ENCODE measurements at places on chromosomes 12 and 14.

GRCh38 chr12:130339951-130340350, 2.3 kb downstream of the PIWIL1 start:
- no peak for DNase-seq

- DNase-seq = no peak
These were observed 14.4 kb downstream of the ART4 start for GRCh38 chr12:14828892-14829291.

DNA sequence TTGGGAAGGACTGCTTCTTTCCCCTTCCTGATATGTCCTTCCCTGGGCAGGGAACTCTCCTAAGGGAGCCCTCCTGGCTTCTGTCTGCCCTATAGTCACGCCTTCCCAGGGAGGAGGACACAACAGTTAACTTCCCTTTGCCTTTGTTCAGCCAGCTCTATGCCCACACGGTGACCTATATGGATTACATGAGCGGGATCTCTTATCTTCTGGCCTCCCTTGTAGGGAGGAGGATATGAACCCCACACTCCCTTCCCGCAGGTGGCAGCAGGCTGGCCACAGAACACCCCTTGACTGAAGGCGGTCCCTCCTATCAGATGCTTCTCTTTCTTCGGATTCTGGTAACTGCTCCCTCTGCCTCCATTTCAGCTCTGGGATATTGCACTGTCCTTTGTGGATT, 135.6 kb upstream of the MAX start:
- no peak for DNase-seq

DNA sequence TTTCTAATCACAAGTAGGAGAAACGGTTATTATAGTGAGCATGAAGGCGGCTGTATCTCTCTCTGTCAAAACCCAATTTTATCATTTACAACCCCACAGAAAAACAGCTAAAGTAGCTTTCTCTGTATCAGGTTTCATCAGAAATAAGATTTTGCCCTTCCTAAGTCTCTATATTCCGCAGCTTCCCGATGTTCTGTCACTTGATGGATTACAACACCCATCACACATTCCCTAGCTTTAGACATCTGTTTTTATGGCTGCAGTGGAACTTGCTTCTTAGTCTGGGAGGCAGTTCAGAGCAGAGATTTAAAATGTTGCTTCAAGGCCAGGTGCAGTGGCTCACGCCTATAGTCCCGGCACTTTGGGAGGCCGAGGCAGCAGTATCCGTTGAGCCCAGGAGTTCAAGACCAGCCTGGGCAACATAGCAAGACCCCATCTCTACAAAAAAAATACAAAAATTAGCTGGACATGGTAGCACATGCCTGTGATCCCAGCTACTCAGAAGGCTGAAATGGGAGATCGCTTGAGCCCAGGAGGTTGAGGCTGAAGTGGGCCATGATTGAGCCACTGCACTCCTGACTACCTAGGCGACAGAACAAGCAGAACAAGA, 27.6 kb upstream of the FOXN3 start:
- DNase-seq = peak; percentile 60

DNA sequence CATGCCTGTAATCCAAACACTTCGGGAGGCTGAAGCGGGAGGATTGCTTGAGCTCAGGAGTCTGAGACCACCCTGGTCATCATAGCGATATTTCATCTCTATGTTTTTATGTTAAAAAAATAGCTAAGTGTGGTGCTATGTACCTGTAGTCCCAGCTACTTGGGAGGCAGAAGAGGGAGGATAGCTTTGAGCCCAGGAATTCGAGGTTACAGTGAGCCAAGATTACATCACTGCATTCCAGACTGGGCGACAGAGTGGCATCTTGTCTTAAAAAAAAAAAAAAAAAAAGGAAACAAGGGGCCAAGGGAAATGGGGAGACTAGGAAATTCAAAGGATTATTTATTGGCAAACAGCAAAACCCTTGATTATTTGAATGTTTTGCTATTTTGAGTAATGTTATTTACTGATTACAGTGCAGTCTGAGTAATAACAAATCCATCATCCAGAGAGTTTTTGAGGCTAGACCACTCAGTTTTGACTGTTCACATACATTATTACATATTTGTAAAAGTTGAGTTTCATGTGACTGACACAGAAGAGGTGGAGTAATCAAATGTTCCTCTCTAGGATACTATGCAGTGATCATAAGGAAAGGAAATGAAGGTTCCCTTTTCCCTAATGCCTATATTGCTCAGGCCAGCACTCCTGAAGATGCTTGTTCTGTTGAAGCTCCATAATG, 40.8 kb downstream of the PRKCH start:
- no peak for DNase-seq

- DNase-seq = no peak
These were observed 479.0 kb downstream of the GLT1D1 start for GRCh38 chr12:129332286-129332685.

All from fibroblast of upper back skin (primary cell).